AG09319 (cell line): ENCODE measurements at places on chromosomes 1 and 21.

GRCh38 chr1:203127666-203128430 is at the start of gene ADORA1:
Gene ADORA1 (plus strand): TSS chr1:203127726. CDS start chr1:203128842, 1,116 bp downstream.
- DNase-seq, result no peak

- DNase-seq, result no peak
Observed at GRCh38 chr1:3237994-3238702, 169.1 kb downstream of the PRDM16 start.

DNA sequence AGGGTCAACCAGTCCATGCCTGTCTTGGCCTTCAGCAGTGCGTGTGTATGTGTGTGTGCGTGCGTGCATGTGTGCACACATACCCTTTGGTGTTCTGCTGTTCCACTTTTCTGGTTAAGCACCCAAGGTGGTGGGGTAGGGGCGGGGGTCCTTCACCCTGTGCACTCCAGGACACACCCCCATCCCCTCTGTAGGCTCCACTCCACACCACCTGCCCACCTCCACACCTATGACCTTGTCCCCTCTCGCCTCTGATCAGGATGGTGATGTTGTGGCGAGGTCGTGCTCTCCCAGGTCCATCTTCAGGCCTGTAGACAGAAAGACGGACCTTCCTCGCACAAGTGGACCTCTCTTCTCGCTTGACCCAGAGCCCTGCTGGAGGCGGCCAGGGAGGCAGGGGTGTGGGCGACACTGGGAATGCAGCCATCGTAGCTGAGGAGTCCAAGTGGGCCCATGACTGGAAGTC is 44.6 kb downstream of the WDR4 start:
- no peak for DNase-seq

DNA sequence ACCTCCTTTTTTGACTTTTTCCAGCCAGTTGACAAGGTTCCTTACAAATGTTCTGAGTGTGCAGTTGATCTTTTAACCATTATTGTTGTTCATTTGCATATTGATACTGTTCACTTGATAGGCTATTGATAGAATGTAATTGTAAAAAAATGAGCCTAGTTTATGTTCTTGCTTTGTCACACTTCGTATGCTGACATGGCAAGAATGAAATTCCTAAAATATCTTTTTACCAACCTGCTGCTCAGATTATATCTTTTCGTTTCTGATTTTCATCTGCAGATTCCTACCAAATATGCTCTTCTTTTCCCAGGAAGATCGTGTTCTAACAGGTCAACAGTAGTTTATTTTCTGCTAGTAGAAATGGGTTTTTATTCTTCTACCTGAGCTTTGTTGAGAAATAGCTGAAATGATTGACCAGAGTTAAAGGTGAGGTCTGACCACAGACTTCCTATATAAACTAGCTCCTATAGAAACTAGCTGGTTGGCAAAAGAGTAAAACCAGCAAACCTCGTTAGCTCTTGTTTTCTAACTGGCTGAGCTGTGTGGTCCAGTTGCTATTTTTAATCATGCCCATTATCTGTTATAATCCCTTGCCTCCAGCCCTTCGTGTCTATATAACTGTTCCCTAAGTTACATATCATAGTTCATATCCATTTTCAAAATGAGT is 174.8 kb downstream of the HS2ST1 start:
- no peak for DNase-seq

DNA sequence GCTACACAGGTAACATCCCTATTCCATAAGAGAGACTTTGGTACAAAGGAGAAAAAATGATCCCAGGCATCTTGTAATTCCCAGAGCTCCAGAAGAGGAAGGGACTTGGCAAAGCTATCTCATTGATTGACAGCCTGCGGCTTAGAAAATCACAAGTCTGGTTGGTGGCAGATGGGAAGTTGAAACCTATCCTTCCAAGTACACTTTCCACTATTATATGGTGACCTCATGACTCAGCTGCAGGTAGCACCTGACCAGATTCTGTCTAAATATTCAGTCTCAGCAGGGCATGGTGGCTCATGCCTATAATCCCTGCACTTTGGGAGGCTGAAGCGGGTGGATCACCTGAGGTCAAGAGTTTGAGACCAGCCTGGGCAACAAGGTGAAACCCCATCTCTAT is 89.9 kb downstream of the TIAM1 start:
- DNase-seq, result no peak

DNA sequence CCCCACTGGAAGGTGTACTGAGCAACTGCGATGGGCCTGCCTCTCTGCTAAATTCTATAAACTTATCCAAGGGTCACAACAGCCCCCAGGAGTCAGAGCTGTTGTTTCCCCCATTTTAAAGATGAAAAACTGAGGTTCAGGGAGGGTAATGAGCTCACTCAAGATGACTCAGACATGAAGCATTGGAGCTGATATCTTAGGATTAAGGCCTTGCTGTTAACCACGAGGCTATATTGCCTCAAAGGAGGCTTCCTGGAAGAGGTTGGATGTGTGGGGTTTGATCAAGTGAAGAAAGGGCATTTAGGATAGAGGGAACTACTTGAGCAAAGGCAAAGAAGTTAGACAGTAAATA is 6.7 kb downstream of the LDLRAP1 start:
- no peak for DNase-seq

GRCh38 chr1:53182111-53182593 is 14.5 kb upstream of the CPT2 start:
- DNase-seq, result no peak

DNA sequence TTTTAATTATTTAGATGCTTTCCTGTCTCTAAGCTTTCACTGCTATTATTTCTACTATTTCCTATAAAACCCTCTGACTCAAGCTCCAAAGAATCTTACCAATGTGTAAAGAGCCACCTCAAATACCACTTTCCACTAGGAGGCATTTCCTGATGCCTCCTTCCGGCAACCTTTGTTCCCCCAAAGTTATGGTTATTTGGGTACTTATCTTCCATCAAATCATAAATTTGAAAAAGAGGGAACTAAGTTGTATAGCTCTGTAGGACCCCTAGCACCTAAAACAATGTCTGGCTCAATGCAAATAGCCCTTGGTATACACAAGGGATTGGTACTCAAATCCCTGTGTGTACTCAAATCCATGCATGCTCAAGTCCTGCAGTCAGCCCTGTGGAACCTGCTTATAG is 79.6 kb downstream of the NME7 start:
- no peak for DNase-seq

GRCh38 chr1:64745986-64746940 is 1.4 kb downstream of the RAVER2 start:
- no peak for DNase-seq

DNA sequence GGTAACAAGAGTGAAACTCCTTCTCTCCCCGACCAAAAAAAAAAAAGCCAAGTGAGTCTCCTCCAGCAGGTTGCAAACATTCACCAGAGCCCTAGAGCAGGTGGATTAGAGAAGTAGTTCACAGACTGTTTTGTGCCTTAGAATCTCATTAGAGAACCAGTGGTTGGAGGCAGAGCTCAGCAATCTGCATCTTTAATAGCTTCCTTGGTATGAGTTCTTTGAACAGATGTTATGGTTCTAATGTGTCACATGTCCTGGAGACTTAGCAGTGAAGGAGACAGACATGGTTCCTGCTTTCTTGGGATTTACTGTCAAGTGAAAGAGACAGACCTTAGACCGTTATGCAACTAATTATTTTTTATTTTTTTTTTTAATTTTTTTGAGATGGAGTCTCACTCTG is 26.8 kb downstream of the SESN2 start:
- DNase-seq, result no peak

DNA sequence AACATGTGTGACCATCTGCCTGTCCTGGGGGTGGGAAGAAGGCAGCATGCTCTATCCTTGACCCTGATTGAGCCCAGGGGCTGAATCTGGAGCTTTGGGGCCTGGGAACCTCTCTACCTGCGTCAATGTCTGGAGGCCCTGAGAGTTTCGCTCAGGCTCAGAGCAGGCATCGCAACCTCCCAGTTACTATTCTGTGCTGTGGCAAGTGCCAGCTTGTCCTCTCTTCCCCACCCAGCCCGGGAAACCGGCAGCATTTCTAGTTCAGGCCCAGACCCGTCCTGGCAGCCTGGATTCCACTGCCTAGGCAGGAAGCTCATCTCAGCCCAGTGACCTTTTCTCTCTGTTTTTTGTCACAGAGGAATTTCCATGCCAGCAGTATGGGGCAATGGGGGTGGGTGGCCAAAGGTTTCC is 10.0 kb upstream of the IRF6 start:
- no peak for DNase-seq

- DNase-seq, result no peak
Observed at GRCh38 chr1:229234870-229235472, 35.9 kb upstream of the RAB4A start.

GRCh38 chr1:171434717-171435346 is 50.5 kb upstream of the PRRC2C start:
- peak; percentile 16 for DNase-seq

GRCh38 chr1:226063977-226064815 is 1.7 kb downstream of the H3-3A start:
- no peak for DNase-seq

GRCh38 chr21:14383596-14384180 is 742 bp upstream of the HSPA13 start:
- no peak for DNase-seq

- DNase-seq, result no peak
Observed at GRCh38 chr1:27941671-27942540, 7.1 kb downstream of the SMPDL3B start.

GRCh38 chr1:10528066-10529014 is 53.6 kb downstream of the PEX14 start:
- DNase-seq, result no peak

DNA sequence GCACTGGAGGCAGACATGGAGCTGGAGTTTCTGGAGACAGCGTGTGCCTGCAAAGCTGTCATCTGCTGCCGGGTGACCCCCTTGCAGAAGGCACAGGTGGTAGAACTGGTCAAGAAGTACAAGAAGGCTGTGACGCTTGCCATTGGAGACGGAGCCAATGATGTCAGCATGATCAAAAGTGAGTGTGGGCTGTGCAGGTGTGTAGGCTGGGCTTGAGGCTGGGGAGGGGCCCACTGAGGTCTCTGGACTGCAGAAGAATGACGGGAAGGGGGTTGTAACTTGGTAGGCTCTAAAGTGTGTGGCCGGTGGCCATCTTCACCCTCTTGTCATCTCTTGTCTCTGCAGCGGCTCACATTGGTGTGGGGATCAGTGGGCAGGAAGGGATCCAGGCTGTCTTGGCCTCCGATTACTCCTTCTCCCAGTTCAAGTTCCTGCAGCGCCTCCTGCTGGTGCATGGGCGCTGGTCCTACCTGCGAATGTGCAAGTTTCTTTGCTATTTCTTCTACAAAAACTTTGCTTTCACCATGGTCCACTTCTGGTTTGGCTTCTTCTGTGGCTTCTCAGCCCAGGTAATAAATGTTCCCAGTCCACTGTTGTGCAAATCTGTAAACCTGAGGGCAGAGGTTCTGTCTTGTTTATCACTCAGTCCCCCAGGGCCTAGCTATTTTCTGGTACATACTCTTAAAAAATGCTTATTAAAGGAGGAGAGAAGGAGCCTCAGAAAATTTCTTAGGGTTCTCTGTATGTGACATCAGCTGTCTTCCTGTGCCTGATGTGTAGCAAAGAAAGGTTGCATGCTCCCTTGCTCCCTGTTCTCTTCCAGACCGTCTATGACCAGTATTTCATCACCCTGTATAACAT is 19.9 kb downstream of the ATP8B2 start:
- no peak for DNase-seq

DNA sequence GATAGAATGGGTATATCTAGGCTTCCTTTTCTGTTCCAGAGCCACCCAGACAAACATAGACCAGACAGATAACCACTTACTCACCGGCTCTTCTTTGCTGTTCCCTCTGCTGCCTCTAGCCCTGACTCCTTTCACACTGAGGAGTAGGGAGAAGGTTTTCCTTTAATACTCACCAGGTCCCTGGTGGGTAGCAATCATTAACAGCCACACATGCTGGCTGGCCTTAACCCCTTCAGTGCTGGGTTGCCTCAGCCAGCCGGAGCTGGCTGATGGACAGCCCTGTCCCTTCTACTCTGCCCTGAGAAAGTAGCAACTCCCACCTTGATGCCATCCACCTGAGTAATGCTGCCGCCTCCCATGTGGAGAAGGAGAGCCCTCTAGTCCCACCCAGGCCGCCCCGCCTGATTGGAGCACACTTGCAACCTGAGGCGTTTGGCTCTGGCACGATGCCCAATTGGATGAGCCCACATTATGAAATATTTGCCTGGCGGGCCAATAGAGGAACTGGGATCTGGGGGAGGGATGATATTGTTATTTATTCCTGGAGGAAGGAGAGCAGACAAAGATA is 71.6 kb downstream of the PLEKHA6 start:
- DNase-seq, result no peak

- DNase-seq, result no peak
Observed at GRCh38 chr1:170755795-170756194, 91.9 kb downstream of the PRRX1 start.

- DNase-seq, result no peak
Observed at GRCh38 chr1:29237129-29237821, 953 bp downstream of the PTPRU start.

- no peak for DNase-seq
Observed at GRCh38 chr1:53308506-53308905, 19.4 kb downstream of the LRP8 start.

GRCh38 chr1:150981177-150981804 is 801 bp upstream of the ANXA9 start:
- DNase-seq, result no peak

DNA sequence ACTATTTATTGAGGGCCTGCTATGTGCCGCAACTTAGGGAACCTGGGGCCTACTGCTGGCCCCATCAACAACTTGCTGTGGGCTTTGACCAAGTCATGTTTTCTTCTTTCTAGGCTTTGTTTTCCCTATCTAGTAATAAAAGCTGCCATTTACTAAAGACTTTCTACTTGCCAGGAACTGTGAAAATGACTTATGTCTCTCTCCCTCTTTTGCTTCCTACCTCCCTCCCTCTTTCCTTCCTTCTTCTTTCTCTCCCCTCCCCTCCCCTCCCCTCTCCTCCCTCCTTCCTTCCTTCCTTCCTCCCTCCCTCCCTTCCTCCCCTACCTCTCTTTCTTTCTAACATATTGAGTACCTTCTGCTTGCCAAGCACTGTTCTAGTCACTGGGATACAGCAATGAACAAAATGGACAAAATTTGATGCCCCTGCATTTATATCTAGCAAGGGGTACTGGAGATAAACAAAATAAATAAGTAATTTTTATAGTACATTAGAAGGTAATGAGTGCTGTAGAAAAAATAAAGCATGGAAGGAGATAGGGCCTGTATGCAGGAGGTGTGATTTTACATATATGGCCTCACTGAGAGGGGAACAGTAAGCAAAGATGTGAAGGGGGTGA is 170.3 kb upstream of the USP24 start:
- DNase-seq, result no peak

- DNase-seq, result peak; percentile 58
Observed at GRCh38 chr1:46687093-46687659, 15.5 kb downstream of the TEX38 start.

GRCh38 chr21:45912611-45913417 is 68.8 kb upstream of the COL6A1 start:
- DNase-seq, result no peak

DNA sequence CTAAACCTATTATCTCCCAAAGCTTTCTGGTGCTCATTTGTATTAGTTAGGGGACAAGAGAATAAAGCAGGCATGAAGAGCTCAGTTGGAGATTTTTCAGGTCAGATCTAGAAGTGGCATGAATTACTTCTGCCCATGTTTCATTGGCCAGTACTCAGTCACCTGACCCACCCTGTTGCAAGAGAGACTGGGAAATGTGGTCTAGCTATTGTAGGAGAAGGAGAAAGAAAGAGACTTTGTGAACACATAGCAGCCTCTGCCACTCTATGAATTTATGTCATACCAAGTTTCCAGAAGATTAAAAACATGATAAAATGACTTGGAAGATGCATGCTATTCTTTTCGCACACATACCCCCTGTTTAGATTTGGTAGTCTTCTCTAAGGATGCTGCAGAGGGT is 302.3 kb upstream of the RUNX1 start:
- no peak for DNase-seq

GRCh38 chr1:13725714-13726175 is 25.8 kb downstream of the PRDM2 start:
- DNase-seq, result no peak

- no peak for DNase-seq
Observed at GRCh38 chr1:43205671-43206070, 33.5 kb downstream of the CFAP57 start.
